ENCODE measurements at places on chromosomes 4 and X.

DNA sequence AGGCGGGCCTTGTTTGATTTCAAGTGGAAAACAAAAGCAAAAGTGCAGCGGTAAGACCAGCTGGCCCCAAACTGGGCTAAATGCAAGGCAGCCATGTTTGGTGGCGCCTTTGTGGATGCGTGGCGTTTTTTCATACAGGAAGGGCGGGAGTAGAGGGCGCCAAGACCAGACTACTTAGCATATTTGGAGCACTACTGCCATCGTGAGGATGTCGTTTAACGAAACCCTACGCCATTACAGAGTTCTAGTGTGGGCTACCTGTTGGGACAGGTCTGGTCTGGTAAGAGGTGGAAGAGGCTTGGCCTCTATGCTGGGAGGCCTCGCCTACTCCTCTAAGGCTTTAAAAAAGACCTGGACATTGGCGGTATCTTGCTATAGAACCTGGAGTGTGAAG lies 230.7 kb upstream of the STK26 start:
- no peak for DNase-seq

GRCh38 chr4:165971446-165971845 lies 98.4 kb downstream of the TLL1 start:
- DNase-seq, result no peak

DNA sequence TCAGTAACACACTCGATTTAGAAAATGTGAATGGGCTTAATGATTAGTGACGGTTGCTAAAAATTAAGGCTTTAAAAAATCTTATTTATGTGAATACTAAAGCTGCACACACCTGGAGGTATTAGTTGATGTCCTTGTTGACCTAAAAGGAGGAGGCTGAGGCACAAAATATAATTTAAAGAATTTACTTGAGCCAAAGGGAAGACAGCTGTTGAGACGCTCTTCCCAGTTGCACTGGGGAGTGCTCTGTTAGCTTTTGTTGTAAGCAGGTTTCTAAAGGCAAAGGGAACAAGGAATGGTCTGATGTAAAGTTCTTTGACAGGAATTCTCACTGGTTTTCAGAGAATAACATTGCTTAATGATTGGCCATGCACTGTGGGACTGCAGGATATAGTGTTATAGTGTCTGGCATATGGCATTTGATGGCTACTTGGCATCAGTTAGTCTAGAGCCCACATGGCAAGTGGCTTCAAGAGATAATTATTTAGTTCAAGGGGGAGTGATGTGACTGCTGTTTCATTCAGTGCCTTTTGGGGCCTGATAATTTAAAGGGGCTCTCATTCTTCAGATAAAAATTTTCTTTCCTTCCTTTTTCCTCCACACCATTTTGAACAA lies 30.8 kb upstream of the PGM2 start:
- DNase-seq, result no peak

- DNase-seq, result peak; percentile 65
Observed at GRCh38 chr4:125582302-125582701, 267.5 kb downstream of the FAT4 start.

GRCh38 chr4:53859305-53859704 lies 205.1 kb downstream of the CHIC2 start:
- DNase-seq, result no peak

GRCh38 chr4:188984518-188984917 lies 845.3 kb downstream of the TRIML1 start:
- no peak for DNase-seq

DNA sequence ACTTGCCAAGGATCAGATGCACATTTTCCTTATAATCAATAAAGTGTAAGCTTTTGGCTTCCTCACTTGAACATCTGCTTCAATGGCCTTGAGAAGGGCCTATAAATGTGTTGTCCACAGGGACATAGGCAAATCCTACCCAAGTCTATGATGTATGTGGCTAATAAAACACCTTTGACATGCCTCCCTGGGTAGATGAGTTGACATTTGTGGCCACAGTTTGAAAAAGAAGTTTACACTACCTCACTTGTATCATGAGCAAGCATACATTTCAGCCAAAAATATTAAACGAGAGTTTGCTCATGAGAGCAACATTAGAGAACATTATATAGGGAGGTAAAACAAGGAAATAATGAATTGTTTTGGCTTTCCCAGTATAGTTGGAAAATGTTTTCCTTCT lies 1067.7 kb downstream of the C4orf33 start:
- no peak for DNase-seq

DNA sequence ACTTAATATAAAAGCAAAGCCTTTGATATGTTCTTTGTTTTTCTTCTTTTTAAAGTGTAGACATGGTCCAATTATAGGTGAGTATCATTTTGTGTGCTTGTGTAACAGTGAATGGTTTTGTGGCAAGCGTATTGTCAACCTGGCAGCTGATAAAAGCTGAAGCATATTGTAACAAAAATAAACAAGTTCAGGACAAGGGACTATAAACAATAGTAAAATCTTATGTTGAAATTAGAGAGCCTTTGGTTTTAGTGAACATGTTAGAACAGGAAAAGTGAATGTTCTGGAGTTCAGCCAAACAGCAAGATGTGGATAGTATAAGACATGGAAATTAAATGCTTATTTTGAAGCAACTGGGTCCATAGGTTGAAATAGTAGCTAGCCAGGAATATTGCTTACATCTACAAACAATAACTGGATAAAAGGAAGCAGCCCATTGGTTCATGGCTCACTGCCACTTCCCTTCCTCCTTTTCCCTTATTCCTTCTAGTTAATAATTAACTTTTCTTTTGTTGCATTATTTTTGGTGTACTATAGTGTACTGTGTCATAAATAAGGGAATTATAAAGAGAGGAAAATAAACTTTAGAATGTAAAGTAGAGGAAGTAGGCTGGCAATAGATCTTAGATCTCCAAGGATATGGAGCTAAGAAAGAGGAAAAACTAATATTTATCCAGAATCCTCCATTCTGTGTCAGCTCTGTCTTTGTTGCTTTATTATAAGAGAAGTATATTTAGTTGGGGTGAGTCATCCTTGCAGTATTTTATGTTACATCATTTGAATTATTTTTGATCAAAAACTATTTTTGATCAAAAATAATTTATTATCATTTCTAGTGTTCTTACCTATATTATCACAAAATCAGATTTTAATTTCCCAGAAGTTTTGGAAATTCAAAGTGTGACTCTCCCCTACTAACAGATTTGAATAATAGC lies 65.6 kb downstream of the MRPL1 start:
- peak; percentile 28 for DNase-seq

DNA sequence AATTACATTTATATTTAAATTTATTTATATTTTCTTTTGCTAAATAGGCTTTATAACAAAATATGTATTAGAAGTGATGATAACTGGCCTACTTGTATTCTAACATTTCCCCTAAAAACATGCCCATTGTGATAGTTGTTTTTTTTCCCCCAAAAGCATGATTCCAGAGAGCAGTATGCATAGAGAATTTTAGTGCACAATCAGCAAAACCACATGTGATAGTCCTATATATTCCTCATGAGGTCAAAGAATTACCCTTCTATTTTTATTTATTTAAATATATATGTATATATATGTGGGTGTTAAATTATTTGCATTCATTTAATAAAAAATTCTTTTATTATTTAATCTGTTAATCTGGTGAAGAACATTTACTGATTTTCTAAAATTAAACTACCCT lies 78.2 kb upstream of the TLL1 start:
- DNase-seq, result no peak

GRCh38 chr4:115249808-115250207 lies 136.4 kb upstream of the NDST4 start:
- DNase-seq, result no peak

- DNase-seq, result no peak
Observed at GRCh38 chr4:7342223-7343080, 92.3 kb downstream of the PSAPL1 start.

DNA sequence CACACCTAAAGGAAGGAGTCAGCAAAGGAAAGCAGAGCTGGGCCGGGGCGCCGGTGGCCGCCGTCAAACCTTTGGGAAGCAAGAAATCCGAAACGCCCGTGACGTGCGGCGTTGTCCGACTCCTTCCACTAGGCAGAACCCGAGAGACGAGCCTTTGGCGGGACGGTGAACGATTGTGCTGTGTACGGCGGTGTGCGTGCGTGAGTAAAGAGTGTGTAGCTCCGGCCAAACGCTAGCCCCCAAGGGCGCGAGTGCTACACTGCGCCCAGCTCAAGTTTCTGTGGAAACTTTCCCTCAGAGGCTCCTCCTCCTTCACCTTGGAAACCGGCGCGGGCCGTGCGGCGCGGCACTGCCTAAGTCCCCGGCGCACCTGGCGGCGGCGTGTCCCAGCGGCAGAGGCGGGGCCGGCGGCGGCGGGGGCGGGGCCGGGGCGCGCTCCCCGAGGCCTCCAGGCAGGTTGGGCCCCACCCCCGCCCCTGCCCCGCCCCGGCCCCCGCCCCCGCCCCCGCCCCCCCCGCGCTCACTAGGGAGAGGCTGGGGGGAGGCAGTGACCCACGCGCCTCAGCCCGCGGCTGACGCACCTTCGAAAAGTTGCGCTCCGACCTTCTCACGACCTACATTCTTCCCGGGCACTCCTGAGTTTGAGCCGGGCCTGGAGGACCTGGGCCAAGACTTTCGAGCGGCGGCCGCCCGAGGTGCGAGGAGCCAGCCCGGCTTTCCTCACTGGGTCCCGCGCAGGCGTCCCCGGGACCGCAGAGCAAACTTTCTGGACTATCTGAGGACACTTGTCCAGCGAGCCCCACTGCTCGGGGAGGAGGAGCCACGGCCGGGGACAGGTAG lies at the start of gene FHIP1A:
TSS of gene FHIP1A (plus strand) at position 547 of the 840 bp plus-strand sequence. CDS start 157,084 bp downstream, outside the sequence.
- DNase-seq, result peak; percentile 48

GRCh38 chr4:25993395-25994185 lies 79.6 kb downstream of the SMIM20 start:
- DNase-seq, result peak; percentile 35

All from fibroblast of skin of back (primary cell).